ENCODE measurements at places on chromosomes 11 and 22.
A peak's percentile ranks its signal among the peaks of the same experiment; 100 is the strongest.

DNA sequence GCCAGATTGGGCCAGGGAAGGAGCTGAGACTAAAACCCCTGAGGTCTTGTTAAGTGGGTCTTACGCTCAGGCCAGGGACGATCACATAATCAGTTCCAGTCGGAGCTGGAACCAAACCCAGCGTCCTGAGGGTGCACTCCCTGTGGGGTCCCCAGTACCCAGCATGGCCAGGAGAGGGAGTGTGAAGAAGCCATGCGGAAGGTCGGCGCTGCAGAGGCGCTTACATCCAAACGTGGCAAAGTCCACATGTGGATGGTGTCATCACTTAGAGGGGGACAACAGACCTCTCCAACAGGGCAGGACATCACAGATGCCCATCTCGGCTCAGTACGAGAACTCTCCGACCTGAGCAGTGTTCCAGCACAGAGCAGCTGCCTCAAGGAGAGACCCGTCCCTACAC, 8.3 kb downstream of the ATP5MGL start:
- DNase-seq = no peak

- DNase-seq = no peak
Observed at GRCh38 chr22:27331526-27332281, 469.9 kb downstream of the MN1 start.

DNA sequence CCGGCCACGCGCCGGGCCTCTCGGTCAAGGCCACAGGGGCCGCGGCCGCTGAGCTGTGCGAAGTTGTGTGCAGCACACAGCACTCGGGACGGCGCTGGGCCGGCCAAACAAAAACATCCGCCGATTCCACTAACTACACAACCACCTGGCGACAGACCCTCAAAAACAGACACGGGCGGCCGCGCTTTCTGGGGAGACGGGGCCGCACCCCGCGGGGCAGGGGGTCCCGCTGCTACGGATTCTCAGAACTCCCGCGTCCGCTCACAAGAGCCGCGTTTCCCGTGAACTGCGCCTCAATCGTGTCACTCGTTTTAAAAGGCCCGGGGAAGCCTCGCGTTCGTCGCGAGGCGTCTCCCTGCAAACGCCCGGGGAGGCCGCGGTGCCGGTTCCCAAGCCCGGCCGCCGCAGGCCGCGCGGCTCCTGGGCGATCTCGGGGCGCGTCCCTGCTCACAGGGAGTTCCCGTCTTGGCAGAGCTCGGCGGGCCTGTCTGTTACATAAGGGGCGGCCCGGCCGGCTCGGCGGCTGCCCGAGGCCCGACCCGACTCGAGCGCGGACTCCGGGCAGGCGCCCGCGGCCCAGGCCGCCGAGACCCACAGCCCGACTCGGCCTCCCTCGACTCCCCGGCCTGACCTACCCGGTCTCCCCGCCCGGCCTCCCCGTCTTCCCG, 936 bp downstream of the BRD1 start:
- peak; percentile 29 for DNase-seq

- no peak for DNase-seq
Observed at GRCh38 chr11:10407055-10407454, 48.0 kb upstream of the AMPD3 start.

DNA sequence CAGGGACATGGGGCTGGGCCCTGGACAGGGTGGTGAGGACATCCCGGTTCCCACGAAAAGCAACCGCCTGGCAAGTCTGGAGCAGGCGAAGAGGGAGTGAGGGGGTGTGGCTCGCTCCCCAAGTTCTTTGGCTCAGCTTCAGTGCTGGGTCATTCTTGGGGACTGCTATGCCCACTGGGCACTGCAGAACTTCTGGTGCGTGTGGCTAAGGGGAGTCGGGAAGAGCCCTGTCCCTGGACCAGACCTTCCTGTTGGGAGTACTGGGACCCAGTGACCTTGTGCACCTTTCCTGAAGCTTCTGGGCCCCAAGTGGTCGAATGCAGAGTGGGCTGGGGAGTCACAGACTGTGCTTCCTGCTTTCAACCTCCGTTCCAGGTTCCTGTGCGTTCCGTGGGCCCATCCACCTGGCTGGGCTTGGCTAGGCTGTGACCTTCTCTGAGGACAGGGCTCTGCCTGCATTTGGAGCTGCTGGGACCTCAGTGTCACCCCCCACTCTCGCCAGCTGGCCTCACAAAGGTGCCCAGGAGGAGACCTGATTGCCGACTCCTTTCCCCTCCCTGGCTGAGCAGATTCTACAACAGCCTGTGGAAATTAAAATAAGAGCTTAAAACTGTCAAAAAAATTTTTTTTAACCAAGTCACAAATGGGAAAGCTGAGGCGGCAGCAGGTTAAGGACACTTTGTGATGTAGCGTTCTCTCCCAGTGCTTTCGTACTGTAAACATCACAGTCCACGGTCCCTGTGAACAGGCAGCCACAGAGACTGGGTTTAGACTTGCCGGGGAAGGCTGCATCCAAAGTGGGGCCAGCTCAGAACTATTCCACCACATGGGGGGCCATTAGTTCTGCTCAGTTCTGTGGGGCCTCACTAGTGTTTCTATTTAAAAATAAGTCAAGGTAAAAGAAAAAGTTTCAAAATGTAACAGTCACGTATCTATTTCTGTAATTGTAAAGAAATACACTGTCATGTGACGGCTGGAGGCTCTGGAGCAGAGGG, 63.8 kb upstream of the WNT7B start:
- DNase-seq = no peak

DNA sequence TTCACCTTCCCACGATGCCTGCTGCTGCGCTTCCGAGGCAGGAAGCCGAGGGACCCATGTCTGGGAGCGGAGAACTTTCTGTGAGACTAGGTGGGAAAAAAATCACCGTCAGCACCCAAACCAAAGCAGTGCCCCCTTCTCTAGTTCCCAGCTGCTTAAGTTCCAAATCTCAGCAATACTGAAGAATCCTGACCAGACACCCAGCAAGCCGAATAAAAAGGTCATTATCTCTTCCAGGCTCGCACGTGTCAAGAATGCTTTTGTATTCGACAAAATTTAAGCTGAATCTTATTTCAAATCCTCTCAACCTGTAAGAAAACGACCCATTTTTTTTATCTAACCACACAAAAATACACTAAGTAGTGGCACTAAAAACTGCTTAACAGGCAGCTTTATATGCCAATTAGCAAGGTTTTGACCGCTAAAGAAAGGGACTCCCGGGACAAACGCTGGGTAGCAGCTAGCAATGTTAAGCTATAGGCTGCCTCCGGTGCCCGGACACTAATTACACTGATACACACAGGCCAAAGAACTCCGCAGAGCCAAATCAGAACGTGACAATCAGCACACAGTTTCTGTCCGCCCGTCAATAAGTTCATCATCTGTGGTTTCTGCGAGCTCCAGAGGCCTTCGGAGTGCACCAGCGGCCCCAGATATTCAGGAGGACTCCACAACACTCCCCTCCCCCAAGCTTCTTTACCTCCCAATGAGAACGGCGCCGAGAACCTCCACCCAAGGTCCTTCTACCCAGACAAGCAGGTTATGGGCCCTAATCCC, 728 bp downstream of the RPL3 start:
- DNase-seq = peak; percentile 36

DNA sequence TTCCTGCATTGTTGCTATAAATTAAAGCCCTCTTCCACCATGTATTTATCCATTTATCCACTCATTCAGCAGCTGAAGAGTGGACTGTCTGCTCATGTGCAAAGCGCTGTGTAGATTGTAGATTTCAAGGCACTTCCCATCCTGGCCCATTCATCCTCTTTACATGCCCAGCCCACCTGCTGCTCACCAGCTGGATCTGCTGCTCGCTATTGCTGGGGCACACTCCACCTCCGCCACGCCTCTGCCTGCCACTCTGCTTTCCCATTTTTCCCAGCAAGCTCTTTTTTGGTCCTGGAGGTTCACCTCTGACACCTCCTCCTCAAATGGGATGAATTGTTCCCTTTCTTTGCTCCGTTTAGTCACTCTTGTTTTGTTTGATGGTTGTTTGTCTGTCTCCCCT, 48.3 kb downstream of the CEP164 start:
- no peak for DNase-seq

- DNase-seq = no peak
Observed at GRCh38 chr22:48905206-48905975, 922.3 kb downstream of the BRD1 start.

GRCh38 chr11:17812091-17812864, 77.7 kb downstream of the KCNC1 start:
- DNase-seq = no peak

DNA sequence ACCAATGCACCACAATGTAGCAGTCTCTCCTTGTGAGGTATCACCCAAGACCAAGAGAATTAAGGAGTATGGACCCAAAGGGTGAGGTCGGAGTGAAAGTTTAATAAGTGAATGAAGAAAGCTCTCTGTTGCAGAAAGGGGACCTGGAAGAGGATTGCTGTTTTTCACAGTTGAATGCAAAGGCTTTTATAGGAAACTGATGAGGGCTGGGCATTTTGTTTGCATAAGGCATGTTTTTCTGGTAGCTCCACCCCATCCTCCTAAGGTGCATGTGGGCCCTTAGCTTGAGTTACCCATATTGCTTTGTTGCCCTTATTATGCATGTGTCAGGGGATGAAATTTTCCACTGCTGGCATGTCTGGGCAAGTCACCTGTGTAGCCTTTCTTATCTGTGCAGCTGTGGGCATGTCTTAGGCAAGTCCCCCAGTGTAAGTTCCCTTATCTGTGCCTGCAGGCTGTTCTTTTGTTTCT, 64.7 kb downstream of the BDNF start:
- DNase-seq = no peak

DNA sequence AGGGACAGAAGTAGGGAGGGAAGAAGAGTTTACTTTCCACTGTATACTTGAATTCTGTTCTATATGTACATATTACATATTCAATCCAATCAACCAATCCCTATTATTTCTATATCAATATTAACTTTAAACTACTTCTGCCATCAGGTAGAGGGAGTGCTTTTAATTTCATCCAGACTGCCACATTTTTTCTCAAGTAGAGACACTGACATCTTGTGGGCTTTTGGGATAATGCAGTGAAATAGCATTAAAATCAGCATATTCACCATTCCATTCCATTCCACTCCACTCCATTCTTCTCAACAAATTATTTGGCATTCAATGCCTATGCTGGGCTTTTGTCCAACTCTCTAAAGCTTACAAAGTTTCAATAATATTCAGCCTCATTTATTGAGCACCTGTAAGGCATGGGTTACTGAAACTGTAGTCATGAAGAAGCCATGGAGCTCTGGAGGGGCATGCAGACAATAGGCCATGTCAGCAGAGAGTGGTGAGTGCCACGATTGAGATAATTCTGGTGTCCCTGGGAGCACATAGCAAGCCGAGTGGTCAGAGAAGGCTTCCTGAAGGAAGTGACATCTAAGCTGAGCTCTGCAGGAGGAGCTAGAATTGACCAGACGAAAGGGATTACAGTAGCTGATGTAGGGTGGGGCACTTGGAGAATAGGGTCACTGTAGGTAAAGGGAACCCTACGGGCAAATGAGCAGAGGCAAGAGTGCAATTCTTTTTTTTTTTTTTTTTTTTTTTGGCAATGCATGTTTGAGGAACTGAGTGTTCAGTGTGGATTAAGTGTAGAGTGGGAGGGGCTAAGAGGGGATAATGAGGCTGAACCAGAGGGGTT, 12.8 kb upstream of the CLPB start:
- DNase-seq = no peak

GRCh38 chr11:66181632-66182315, 86.7 kb upstream of the RAB1B start:
- no peak for DNase-seq

- DNase-seq = no peak
Observed at GRCh38 chr11:113690619-113691569, 15.2 kb downstream of the TMPRSS5 start.

GRCh38 chr11:60771879-60772525, 13.1 kb upstream of the MS4A10 start:
- no peak for DNase-seq

DNA sequence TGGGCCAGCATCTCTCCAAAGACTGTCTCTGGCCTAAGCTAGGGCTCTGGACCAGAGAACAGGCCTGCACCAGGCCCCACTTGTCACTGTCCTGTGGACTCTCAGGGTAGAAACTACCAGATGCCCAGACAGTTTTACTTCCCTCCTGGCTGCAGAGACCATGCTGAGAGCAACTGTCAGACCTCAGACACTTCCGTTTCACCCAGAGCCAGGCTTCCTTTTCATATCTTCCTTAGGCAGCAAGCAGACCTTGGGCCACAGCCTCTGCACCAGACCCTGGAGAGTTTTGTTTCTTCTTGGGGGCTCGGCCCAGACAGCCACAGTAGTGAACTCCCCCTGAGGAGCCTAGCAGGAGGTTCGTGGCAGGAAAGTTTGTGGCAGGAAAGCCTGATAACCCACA, 12.1 kb upstream of the FCHSD2 start:
- DNase-seq = peak; percentile 9

Measured in activated CD4-positive, alpha-beta T cell treated with anti-CD3 and anti-CD28 coated beads, Interleukin-2, amount 50 U/mL, for 1 hour (primary cell).